Fibroblast of the conjunctiva (primary cell): ENCODE measurements at places on chromosomes 7 and 10.
A peak's percentile ranks its signal among the peaks of the same experiment; 100 is the strongest.

- no peak for DNase-seq
Measured at GRCh38 chr10:131980761-131981428, 828 bp downstream of the BNIP3 start.

- no peak for DNase-seq
Measured at GRCh38 chr7:158257516-158258410, 329.9 kb downstream of the PTPRN2 start.

- DNase-seq = no peak
Measured at GRCh38 chr7:47512481-47513176, 69.3 kb downstream of the TNS3 start.

GRCh38 chr7:106246902-106247711, 37.7 kb downstream of the NAMPT start:
- no peak for DNase-seq

- no peak for DNase-seq
Measured at GRCh38 chr7:71753236-71753635, 621.3 kb downstream of the GALNT17 start.

GRCh38 chr7:142608630-142609428, 140.4 kb upstream of the PRSS1 start:
- no peak for DNase-seq

GRCh38 chr10:22997096-22997495, 69.2 kb downstream of the ARMC3 start:
- DNase-seq = no peak

DNA sequence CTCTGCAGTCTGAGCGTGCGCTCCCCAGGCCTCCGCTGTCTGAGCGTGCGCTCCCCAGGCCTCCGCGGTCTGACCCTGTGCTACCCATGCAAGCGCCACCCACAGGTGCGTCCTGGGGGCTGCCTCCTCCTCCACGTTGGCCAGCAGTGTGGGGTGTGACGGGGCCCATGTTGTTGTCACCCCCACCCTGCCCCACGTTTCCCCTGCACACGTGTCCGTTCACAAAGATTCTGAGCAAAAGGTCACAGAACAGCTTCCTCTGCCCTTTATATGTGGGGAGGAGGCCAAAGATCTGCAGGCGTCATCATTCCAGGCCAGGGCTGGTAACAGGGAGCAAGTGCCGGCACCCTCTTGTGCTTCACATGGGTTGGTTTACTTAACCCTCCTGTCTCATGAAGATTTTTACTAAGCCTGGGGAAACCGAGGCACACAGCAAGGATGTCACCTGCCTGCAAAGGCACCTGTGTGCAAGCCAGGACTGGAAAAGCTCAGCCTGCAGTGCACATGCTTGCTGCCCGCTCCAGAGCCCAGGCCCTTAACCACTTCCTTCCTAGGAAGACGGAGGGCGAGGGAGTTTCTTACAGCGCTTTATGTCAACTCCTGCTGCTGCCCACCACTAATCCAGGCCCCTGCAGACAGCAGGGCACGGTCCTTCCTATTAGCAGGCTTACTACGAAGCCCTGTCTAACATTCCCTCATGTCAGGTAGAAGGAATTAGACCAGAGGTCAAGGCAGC, 4.8 kb downstream of the GPR146 start:
- DNase-seq = no peak

DNA sequence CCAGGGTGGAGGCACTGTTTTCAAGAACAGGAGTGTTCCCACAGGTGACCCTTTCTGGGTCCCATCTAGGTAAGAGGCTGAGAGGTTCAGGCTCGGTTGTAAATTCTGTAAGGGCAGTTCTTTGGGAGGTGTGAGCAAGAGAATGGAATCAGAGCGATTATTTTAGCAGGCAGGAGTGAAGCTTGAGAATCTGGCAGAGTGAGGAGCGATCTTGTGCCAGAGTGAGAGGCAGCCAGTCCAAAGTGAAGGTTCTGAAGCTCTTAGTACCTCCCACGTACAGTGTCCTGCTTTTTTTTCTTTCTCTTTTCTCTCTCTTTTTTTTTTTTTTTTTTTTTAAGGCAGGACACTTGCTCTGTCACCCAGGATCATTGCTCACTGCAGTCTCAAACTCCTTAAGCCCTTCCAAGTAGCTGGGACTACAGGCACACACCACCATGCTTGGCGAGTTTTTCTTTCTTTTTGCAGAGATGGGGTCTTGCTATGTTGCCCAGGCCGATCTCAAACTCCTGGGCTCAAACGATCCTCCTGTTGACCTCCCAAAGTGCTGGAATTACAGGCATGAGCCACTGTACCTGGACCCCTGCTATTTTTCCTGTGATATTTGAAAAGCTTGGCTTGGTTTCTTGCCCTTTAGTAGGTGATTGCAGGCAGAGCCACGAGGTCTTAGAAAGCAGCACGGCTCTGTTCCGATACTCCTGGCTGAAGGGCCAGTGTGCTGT, 10.9 kb downstream of the POR start:
- DNase-seq = no peak

DNA sequence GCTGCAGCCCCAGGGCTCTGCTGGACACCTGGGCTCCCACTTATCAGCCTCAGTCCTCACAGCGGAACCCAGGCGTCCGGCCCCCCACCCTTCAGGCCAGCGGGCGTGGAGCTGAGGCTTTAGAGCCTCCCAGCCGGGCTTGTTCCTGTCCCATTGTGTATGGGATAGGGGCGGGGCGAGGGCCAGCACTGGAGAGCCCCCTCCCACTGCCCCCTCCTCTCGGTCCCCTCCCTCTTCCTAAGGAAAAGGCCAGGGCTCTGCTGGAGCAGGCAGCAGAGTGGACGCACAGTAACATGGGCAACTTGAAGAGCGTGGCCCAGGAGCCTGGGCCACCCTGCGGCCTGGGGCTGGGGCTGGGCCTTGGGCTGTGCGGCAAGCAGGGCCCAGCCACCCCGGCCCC, 2.7 kb downstream of the NOS3 start:
- DNase-seq = no peak

GRCh38 chr10:88802523-88803285, at the start of gene LIPM:
TSS of gene LIPM (plus strand) at chr10:88802730. CDS start at chr10:88802897, 167 bp downstream.
- no peak for DNase-seq

GRCh38 chr10:29806350-29806788, 171.6 kb upstream of the SVIL start:
- no peak for DNase-seq

- no peak for DNase-seq
Measured at GRCh38 chr7:4245866-4246470, 436.1 kb upstream of the FOXK1 start.

DNA sequence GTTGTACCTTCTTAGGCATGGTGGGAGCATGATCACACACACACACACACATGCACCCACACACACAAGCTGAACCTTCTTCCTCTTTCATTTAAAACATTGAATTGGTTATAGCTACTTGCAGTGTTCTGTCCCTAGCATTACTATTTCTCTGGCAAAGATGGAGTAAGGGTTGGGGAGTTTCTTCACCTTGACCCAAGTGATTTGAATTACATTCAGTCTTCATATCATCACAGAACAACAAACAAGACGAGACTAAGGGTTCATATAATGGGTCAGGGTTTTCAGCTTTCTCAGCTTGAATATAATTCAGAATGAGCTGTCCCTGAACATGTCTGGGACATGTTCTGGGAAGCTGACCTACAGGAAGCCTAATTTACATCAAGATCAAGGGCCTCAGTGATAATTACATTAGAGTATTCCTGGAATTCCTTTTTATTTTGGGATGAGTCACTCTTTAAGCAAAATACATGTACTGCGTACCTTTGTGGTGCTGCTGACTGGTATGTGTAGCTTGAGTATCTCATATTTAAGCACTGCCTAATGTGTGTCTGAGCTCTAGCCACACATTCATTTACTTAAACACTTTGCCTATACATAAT, 213.5 kb upstream of the TMEM229A start:
- no peak for DNase-seq

- no peak for DNase-seq
Measured at GRCh38 chr10:50291261-50291850, 40.0 kb upstream of the ASAH2 start.

- DNase-seq = no peak
Measured at GRCh38 chr7:80785276-80785675, 133.6 kb downstream of the SEMA3C start.

GRCh38 chr7:40199076-40199802, 64.4 kb downstream of the SUGCT start:
- DNase-seq = peak; percentile 65

DNA sequence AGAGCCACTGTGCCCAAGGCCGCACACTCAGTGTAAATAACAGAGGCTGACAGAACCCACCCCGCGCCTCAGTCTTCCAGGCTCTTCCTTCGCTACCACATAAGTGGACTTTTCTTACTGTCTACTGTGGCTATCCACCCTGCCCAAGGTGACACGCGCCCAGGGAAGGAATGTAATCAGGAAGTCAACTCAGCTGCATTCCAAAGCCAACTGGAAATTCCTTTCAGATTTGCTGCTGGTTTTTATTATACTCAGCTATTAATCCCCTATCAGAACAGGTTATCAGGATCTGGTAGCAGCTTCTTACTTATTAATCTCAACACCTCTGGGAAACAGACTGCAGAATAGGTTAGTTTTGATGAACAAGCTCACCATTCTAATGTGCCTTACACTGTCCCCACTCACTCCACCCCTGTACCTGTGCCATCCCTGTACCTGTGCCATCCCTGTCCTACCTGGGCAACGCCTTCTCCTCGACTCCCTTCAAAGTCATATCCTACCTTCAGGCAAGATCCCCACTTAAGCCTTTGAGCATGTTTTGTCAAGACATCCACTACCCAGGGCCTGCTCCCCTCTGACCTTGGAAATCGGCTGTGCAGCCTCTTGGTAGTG, 90.7 kb downstream of the NHLRC2 start:
- no peak for DNase-seq
